ENCODE measurements at places on chromosomes 13 and 19.

DNA sequence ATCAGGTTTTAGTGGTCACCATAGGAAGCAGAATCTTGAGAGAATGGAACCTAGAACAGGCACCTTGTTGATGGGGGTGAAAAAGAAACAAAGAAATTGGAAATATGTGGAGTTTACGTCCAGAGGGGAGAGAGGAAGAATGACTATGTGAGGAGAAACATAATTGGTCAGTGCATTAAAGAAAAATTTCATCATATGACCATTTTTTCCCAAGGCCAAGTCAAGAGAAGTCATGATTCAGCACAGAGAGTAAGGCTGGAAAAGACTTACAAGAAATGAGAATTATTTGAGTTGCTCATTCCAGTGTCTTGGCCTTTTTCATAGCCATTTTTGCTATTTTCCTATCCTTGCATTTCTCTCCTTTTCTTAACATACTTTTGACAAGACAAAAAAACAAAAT lies 421.7 kb downstream of the EFNB2 start:
- no peaks in the 10 kb centered on the region for H3K36me3 ChIP-seq
- no peaks in the 10 kb centered on the region for H3K4me1 ChIP-seq
- H3K27ac ChIP-seq, result no peak overlapping the region
- no peak overlapping the region for H3K4me3 ChIP-seq

GRCh38 chr13:44232774-44233173 lies 140.8 kb upstream of the SERP2 start:
- H3K36me3 ChIP-seq, result no peaks in the 10 kb centered on the region
- no peak overlapping the region for H3K4me3 ChIP-seq
- no peak for DNase-seq
- H3K4me1 ChIP-seq, result peaks cover 2% of the 10 kb centered on the region

DNA sequence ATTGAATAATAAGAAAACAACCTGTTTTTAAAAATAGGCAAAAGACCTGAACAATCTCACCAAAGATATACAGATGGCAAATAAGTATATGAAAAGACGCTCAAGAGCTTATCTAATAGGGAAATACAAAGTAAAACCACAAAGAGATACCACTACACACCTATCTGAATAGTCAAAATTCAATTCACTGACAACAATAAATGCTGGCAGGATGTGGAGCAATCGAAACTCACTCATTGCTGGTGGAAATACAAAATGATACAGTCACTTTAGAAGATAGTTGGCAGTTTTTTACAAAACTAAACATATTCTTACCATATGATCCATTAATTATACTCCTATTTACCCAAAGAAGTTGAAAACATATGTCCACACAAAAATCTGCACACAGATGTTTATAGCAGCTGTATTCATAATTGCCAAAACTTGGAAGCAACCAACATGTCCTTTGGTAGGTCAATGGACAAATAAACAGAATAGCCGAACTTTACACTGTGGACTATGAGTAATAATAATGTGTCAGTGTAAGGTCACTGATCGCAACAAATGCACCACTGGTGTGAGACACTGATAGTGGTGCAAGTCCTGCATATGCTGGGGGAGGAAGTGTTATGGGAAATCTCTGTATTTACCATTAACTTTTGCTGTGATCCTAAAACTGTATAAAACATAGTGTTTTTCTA lies 20.8 kb downstream of the ZC3H13 start:
- no peak for DNase-seq
- no peaks in the 10 kb centered on the region for H3K27me3 ChIP-seq
- no peak overlapping the region for H3K4me3 ChIP-seq
- H3K36me3 ChIP-seq, result peaks cover 18% of the 10 kb centered on the region

- H3K27ac ChIP-seq, result no peak overlapping the region
- H3K36me3 ChIP-seq, result no peaks in the 10 kb centered on the region
- no peaks in the 10 kb centered on the region for H3K4me1 ChIP-seq
- no peak for DNase-seq
- no peak overlapping the region for H3K4me3 ChIP-seq
These were observed 62.8 kb downstream of the ZNF536 start for GRCh38 chr19:30434797-30435594.

All from common myeloid progenitor, CD34-positive (primary cell).